ENCODE measurements at places on chromosomes 3 and 15.

DNA sequence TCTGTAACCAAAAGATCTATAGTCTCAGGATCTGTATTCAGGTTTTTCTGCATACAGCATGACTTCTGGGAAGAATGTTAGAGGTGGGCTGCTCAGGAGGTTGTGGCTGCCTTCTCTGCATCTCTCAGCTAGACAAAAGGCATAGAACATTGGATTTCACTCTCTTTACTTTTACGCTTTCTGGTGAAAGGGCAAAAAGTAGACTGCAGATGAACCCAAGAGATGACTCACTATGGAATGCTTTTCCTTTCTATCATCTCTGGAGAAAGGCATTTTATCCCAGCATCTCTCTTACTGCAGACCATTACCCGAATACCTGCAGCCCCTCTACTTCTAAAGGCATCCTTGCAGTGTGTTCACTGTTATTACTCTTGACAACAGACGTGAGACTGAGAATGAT, 222.2 kb downstream of the WNT5A start:
- DNase-seq, result no peak

DNA sequence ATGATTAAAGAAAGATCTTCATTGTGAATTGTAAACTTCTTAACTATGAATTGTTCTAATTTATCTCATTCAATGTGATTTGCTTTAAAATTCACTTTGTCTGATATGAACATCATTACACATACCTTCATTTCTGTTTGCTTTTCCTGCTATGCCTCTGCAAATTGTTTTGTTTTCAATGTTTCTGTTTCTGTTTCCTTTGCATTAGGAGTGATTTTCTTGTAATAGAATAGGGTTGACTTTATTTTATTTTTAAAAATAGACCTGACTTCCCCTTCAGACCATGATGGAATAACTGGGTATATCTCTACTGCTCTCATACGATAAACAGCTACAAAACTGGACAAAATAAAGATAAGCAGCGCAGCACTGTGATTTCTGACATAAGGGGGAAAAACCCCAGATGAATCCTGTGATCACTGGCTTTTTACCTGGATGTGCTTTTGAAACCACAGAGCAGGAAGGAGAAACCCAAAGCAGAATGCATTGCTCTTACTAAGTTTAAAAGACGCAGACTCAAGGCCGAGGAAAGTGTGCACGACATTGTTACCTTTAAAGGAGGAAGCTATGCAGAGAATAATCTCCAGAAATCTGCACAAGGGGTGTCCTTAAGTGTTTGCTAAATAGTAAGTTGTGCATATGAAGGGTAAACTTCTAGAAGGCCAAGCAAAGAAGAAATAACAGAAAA, 420.2 kb downstream of the TBC1D5 start:
- DNase-seq, result no peak

DNA sequence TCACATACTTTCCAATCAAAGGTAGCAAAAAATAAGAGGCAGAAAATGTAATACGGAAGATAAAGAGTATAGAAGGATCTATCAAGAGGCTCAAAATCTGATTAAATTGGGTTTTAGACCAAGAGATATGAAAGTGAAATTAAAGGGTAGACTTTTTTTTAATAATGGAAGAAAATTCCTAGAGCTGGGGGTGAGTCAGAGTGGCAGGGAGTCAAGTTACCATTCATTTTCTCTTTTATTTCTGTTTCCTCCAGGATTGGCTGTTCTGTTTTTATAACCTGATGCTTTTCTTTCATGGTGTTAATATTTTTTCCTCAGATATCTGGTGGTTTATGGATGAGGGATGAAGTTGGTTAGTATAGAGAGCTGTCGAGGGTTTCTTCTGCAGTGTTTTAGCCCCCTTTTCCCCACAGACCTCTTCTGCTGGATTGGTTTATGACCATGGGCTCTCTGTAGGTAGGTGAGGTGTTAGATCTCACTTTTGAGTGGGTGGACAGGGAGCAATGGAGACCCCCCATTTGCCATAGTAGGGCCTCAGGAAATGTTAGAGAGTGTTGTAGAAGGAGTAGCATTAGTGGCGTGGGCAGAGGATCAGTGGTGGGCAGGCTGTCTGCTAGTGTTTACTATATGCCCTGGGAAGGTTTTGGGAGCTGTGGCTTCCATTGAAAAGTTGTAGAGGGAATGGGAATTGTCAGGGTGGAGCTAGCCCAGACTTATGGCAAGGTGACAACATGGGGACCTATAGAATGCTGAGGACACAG, 201.6 kb upstream of the GOLGA6L4 start:
- no peak for DNase-seq

DNA sequence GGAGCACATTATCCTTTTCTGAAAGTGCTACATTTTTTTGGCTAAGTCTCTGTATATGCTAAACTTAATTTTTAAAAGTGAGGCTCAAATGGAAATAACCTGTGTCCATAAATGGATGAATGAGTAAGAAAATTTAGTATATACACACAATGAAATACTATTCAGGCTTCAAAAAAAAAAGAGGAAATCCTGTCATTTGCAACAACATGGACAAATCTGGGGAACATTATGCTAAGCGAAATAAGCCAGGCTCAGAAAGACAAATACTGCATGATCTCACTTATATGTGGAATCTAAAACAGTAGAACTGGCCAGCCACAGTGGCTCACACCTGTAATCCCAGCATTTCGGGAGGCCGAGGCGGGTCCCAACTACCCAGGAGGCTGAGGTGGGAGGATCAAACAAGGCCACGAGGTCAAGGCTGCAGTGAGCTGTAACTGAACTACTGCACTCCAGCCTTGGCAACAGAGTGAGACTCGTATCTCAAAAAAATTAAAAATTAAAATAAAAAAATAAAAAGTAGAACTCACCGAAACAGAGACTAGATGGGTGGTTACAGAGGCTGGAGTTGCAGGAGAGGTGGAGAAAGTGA, 25.8 kb downstream of the CCDC12 start:
- no peak for DNase-seq

GRCh38 chr3:175077216-175077615, 218.1 kb downstream of the NAALADL2 start:
- DNase-seq, result no peak

- DNase-seq, result no peak
Observed at GRCh38 chr3:140203510-140203909, 268.5 kb downstream of the CLSTN2 start.

GRCh38 chr3:134991003-134991402, 195.9 kb downstream of the EPHB1 start:
- DNase-seq, result no peak

GRCh38 chr3:46906471-46907058, 29.0 kb downstream of the PTH1R start:
- no peak for DNase-seq

- DNase-seq, result no peak
Observed at GRCh38 chr15:81294516-81294880, 29.4 kb downstream of the STARD5 start.

GRCh38 chr15:70264014-70264582, 166.4 kb upstream of the TLE3 start:
- no peak for DNase-seq

GRCh38 chr3:174204765-174205164, 654.4 kb upstream of the NAALADL2 start:
- no peak for DNase-seq

DNA sequence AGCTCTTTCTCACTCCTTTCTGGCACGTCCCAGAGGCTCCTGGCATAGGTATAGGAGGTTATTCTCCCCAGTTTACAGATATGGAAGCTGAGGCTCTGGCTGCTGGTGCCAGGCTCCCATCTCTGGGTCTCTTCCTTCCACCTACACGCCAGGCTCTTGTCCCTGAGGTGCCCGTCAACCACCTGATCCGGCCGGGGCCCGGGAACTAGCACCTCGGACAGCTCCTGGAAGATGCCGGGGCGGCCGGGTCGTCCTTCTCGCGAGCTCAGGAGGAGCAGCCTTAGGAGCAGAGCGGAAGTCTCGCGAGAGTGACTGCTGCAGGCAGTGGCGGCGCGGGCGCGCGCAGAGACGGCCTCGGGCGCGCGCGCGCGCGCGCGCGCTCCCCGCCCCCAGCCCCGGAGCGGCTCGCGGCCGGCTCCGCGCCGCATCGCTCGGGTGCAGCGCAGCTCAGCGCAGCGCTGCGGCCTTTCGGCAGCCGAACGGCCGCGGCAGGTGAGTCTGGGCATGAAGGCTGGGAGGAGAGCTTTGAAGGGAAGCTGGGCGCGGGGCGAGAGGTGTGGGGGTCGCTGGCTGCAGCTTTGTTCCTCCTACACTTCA, at the start of gene SCAMP5:
SCAMP5 (plus strand) TSS at position 382 of the 597 bp plus-strand sequence. CDS start 16,277 bp downstream, outside the sequence.
- DNase-seq, result peak; percentile 79

DNA sequence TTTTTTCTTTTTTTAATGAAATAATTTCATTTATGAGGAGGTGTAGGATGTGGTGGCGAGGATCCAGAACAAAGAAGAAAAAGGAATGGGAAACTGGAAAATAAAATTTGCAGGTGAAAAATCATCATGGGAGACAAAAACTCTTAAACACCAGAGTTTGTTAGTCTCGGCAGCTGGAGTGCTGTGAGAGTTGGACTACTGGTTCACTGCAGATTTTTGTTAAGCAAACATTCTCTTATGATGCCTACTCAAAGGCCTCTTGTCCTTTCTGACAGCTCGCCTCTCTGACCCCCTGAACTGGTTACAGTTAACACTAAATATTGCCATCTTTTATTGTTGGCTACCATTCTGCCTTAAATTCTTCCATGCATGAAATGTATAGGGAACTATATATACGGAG, 152.4 kb upstream of the DPH6 start:
- DNase-seq, result no peak

- no peak for DNase-seq
Observed at GRCh38 chr15:67549736-67550135, 7.2 kb downstream of the MAP2K5 start.

GRCh38 chr15:72342385-72342784, 22.4 kb upstream of the CELF6 start:
- DNase-seq, result no peak

DNA sequence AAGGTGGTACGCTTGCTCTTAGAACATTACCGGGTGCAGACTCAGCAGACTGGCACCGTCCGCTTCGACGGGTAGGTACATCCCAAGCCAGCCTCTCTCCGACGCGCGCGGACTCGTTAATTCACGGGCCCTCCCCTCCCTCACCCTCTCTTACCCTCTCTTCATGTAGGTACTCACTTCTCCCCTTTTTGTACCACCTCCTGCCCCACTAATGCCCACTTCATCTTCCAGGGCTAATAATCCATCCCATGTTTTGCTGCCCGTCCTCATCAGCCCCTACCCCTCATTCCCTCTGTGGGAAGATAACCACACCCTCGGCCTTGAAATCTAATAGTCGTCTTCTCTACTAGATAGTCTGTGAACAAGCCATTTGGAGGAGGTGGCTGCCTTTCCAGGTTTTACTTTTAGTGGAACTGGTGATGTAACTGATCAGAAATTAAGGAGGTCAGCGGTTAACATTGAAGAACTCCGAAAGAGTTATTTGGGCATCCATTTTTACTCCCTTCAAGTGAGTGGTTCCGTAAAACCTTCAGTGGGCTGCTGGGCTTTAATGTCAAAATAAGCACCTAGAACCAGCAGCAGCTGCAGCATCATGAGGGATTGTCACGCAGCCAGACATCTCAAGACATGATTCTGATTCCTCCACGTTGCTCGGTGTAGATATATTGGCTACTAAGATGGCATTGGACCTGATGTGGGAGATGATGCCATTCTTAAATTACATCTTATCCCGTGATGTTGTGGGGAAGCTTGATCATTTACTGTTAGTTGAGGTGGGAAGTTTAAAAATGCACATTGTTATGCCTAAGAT, 1.3 kb downstream of the FEM1B start:
- no peak for DNase-seq

DNA sequence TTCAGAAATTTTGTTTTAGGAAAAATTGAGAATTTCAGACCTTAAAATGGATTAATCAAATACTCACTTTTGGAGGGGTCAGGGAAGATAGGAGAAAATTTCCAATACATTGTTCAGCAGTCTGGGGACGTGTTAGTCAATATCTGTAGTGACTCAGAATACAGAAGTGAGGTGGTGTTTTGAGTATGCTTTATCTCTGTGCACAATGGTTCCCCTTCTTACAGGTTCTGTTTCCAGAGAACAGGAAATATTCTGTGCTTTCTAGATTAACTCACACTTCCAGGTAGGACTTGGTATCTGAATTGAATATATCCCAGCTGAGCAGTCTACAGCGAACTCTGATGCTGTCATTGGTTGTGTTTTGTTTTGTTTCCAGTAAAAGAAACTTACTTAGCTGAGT, 30.7 kb upstream of the CCDC54 start:
- no peak for DNase-seq

DNA sequence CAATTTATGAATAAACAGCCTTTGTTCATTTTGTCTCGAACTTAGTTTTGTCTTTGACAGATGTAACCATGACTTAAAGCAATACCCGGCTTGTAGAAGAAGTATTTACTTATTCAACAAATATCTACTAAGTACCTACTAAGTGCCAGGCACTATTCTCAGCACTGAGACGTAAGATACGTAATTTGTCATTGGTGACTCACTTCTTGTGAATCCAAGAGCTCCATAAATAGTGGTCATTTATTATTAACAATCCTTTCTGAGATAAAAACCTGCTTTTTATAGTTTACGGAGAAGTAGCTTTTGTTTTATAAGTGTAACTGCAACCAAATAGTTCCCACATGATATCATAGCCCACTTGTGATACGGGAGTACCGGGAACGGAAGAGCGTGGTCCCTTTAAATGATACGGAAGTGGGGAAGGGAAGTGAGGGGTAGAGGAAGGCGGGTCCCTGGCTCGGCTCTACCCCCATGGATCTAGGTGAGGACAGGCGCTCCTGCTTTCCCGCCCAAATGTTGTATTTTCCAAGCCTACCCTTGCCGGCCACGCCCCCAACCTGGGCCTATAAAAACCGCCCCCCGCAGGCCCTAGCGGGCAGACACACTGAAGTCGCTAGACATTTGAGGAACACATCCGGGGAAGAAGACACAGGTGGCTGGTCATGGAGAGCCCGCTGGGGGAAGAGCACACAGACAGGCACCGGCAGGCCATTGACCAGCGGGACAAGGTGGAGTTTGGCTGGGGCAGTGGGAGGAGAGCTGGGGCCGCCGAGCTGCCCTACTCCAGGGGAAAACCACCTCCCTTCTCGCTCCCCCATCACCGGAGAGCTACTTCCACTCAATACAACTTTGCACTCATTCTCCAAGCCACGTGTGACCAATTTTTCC, at the start of gene SAMMSON:
SAMMSON (plus strand) TSS at position 594 of the 888 bp plus-strand sequence.
- DNase-seq, result no peak

- DNase-seq, result no peak
Observed at GRCh38 chr3:191762323-191762960, 301.5 kb downstream of the PYDC2 start.
